GM03348 (cell line): ENCODE measurements at places on chromosomes 16 and 17.

DNA sequence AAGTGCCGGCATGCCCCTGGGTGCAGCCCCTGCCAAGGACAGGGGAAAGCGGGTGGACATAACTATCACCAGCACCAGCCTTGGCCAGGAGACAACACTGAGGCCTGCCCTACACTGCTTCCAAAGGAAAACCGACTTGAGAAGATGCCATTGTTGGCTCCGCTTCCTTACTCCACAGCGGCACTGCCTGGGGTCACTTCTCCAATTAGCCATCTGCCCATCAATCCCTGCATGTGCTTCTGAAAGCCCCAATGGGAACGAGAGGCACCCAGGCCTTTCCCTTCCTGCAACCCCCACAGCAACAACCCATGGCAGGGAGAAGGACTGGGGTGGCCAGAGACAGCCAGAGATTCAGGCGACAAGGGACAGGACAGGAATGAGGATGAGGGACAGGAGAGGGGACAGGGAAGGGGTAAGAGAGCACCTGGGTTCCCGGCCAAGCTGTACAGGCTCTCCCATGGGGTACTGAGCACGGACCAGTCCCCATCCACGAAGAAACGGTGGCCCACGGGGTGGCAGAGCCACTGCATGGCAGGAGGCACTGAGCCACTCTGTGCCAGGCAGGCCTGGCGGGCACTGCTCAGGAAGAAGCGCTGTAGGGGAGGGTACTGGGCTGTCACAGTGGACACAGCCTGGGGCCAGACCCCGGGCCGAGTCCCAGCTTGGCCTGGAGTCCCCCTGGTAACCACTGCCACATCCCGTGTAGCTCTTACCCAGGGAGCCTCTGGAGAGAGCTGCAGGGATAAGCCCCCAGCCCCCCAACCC is 21.2 kb downstream of the SREBF1 start:
- no peak for DNase-seq

GRCh38 chr16:80009971-80010659 is 409.6 kb upstream of the MAF start:
- DNase-seq = no peak

GRCh38 chr17:56141046-56141839 is 12.0 kb upstream of the ANKFN1 start:
- DNase-seq = peak; percentile 63

DNA sequence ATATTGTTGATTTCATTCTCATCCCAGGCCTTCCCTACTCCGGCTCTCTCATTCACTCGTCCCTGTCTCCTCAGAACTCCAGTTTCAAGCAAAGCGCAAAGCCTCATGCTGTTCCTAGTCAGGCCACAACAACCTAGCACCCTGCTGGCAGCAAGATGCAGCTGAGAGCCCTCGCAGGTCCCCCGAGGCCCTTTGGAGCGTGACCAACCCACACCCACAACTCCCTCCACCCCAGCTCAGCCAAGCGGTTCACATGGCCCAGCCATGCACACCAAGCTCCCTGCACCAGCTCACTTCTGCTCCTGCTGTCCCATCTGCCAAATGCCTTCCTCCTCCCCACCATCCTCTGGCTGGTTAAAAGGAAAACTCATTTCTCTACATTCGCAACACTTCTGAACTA is 195.8 kb downstream of the IRX5 start:
- DNase-seq = no peak

- no peak for DNase-seq
Observed at GRCh38 chr16:11907160-11907970, 8.4 kb downstream of the GSPT1 start.

- DNase-seq = peak; percentile 14
Observed at GRCh38 chr17:35577830-35578196, 558 bp downstream of the PEX12 start.

DNA sequence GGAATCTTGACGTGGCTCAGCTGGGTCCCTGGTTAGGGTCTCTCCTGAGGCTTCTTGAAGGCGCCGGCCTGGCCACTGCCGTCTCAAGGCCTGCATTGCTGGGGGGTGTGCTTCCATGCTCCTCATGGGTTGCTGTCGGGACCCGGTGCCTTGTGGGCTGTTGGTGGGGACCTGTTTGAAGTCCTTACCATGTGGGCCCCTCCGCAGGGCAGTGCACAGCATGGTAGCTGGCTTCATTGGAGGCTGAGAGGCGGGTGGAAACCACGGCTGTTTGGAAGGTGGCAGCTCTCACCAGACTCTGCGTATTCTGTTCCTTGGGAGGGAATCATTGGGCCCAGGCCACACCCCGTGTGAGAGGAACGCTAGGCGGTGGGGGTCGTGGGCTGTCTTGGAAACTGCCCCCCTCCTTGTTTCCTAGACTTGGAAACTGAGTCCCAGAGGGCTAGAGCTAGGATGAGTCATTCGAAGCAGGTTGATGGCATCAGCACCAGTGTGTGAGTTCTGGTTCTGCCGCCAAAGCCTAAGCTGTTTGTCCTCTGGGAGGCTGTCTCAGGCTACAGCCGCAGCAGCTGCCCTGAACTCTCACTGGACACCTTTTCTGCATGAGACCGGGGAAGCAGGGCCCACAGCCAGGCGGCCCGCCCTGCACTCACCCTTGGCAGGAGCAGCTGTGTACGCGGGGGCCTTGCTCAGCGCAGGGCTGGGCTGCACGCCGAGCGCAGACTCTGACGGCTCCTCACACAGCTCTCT is 35.2 kb downstream of the ZNF750 start:
- DNase-seq = no peak

DNA sequence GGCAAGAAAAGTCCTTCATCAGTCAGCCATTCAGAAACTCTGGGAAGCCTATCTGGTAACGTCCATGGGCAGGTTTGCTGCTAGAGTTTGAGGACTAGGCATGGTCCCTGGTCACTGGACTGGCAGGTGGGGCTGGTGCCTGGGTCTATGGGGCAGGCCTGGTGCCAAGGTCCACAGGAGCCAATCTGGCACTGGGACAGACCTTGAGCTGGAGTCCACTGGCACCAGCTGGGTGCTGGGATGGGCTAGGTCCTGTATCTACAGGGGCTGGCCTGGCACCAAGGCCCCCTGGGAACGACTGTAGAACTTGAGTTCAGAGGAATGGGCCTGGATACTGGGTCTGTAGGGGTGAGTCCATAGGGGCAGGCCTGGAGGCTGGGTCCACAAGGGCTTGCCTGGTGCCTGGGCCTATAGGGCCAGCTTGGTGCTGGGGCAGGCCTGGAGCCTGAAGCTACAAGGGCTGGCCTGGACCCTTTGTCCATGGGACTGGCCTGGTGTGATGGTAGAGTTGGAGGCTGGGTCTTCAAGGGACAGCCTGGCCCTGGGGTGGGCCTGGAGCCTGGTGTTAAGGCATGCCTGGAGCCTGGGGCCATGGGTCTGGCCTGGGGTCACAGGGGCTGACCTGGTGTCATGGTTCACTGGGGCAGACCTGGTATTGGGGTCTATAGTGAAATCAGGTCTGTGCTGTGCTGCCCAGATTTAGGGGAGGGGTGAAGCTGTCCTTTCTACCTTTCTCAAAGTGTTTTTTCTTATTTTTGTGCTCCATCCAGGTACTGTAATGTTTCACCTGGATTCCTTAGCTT is 30.5 kb upstream of the NKD1 start:
- DNase-seq = no peak

GRCh38 chr17:75326226-75326848 is 37.1 kb upstream of the SLC25A19 start:
- no peak for DNase-seq

DNA sequence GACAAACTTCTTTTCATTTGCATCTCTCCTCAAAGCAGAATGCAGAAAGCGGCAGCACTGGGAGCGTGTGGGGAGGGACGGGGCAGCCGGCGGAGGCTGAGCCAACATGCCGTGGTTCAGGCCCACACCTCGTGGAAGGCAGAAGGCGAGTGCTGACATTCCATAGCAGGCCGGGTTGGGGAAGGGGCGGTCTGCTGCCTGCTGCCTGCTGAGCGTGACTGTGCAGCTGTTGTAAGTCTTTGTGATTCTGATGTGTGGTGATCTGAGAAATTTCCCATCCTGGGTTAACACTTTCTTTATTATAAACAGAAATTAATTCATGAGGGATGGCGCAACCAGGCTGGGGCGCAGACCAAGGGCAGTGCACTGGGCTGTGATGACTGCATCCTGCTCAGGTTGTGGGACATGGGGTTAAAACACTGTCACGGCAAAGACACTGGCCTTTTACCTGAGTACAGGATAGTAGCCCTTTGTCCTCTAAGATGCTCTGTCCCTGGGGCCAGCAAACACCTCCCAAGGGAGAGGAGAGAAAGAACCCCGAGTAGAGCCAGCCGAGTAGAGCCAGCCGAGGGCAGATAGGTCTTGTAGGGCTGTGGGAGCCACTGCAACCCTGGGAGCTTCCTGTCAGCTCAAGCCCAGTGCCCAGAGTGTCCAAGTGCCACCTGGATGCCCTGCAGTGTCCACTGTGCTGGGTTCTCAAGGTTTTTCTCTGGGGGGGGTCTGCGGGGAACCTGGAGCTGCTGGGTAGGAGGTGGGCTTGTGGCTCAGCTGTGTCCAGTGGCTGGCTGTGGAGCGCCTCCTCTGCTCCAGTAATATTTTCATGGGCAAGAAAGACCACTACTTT is 8.8 kb upstream of the DNASE1 start:
- DNase-seq = peak; percentile 4

DNA sequence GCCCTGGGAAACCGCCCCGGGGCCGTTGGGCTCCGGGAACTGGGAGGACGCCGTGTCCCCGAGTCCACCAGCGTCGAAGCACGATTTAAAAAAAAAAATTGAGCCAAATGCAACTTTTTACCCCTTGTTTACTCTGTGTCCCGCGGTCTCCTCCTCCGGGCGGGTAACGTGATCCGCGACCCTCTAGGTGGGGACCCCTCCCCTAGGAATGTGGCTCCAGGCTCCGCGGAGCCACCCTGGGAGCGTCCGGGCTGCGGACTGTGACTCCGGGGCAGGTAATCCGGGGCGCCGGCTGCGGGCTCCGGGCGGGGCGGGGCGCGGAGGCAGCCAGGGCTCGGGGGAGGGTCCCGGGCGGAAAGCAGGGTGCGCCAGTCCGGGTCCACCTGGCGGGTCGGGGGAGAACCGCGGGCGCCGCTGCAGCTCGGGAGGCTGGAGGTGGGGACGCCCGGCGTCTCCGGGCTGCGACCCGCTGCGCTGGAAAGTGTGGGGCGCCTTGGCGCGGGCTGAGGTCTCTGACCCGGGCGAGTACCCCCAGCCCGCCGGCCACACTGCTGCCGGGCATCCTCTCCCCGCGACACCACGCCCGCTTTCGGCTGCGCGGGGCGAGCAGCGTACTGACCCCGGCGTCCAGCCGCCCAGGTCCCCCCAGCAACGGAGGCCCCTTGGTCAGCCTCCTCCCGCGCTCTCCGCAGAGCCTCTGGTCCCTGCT is 852 bp upstream of the HELZ start:
- DNase-seq = peak; percentile 45

- DNase-seq = no peak
Observed at GRCh38 chr16:14438256-14438655, 191.8 kb downstream of the PARN start.

- no peak for DNase-seq
Observed at GRCh38 chr16:35533683-35534082, 2074.3 kb downstream of the TP53TG3F start.
